ENCODE measurements at places on chromosomes 3 and 15. TPM values are rescaled to one million over a fixed set of nuclear protein-coding genes. Genes with fewer than 3 reads are reported as not detected.

Gene CDHR4
- not detected for polyA plus RNA-seq

Gene GOLGA8T
- polyA plus RNA-seq: not detected

DNA sequence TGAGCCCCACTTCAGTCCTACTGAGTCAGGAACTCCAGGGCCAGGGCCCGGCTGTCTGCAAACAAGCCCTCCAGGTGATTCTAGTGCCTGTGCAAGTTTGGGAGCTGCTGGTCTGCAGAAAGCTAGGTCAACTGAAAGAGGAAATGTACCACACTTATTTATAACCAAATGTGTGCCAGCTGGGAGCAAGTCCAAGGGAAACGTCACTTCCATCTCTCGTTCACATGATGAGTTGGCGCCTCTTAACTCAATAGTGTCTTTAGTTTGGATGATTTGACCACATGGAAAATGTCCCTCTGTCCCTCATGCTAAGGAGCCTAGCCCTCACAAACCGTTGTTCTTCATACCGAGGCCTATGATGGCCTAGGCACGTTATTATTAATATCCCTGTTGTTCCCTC, 43.2 kb downstream of the GOLGA8S start:
- DNase-seq: no peak

GRCh38 chr15:70923311-70924080, 30.9 kb downstream of the LRRC49 start:
- DNase-seq: no peak

GRCh38 chr3:186869253-186870100, 27.0 kb downstream of the ADIPOQ start:
- no peak for DNase-seq

DNA sequence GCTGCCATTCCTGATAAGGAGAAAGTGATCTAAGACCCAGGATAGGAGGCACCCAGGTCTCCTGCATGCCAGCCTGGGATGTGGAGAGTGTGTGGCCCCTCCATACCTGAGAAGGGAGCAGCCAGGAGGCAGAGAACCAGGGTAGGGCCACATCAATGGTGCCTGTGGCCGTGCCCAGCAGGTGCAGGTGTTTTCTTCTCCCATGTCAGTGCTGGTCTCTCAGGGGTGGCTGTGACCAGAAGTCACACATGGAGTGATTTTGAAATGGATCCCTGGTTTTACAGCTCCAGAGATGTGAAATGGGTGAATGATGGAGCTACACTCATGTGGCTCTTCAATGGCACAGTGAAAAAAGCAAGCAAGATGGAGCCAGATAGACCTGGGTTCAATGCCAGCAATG, 3.3 kb upstream of the ISL2 start:
- no peak for DNase-seq

- DNase-seq: no peak
Observed at GRCh38 chr15:100769043-100769974, 110.3 kb upstream of the ALDH1A3 start.

- no peak for DNase-seq
Observed at GRCh38 chr15:85044251-85044853, 62.7 kb downstream of the PDE8A start.

Data from naive thymus-derived CD8-positive, alpha-beta T cell (primary cell).